AML-193 (cell line): ENCODE measurements at places on chromosomes 11 and 22.

DNA sequence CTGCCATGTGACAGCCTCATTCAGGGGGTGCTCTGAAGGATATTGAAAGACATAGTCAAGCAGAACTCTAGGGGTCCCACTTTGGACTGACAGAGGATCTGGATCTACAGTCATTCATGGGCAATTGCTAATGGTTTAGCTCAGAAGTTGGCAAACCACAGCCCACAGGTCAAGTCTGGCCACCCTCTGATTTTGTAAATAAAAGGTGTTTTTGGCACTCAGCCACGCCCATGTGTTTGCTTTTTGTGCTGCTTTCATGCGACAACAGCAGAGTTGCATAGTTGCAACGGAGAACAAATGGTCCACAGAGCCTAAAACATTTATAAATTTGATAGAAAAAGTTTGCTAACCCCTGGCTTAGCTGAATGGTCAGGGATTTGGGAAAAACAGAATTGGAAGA lies 41.7 kb downstream of the RPS6KA4 start:
- DNase-seq, result no peak

- no peak for DNase-seq
Observed at GRCh38 chr11:102986815-102987214, 31.3 kb upstream of the MMP13 start.

DNA sequence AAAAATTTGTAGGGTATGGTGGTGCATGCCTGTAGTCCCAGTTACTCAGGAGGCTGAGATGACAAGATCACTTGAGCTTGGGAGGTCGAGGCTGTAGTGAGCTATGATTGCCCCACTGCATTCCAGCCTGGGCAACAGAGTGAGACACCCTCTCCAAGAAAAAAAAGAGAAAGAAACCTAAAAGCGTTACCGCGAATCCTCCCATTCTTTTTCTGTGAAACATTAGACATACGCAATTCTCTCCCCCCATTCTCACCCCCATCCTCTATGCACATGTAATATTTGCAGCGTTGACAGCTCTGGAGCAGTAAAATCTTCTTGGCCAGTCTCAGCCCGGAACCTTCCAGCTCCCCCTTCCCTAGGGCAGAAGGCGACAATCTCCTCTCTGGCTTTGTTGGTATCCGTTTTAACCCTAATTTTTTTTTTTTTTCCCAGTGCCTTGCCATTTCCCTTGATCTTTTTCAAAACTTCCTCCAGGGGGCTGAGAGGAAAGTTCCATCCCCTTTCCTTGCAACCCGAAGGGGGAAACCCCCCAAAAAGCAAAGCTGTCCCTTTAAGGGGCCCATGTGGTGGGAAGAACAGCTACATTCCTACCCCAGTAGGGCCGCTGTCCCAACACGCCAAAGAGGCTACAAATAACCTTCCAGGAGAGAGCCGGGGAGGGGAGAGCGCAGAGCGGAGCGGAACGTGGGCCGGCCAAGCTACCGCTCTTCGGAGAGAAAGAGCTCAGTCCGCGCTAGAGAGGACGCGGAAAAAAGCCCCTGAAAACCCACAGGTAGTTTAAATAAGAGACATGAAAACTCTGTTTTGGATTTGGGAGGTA lies 1.9 kb downstream of the LRP4 start:
- DNase-seq, result no peak

DNA sequence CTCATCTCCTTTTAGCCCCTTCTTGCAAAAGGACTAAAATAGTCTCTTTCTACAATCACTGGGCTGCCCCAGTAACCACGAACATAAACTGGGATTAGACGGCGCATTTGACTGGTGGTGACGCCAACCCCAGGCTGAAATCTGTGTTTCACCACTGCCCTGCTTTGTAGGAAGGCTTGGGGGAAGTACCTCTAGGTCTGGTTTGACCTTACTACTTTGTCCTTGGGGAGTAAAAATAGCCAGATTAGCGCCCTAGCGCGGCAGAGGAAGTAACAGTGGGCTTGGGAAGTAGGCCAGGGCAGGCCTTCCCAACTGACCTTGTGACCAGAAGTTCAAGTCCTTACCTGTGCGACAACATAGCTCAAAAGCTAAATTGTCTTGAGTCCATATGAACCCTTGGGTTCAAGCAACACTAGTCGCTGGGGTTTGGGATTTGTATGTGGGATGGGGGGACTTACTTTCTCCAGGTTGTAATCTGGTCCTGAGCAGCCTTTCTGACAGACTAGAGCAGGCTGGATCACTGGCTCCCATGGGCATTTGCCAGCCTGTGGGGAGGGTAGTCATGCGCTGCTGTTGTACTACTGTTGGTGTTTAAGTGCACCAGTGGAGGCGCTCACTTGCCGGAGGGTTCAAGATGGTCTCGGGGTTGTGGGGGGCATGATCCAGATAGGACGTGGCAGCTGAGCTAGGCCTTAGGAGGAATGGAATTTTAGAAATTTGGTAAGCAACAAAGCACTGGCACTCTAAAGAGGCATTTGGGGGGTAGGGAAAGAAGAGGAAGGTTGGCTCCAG lies 953 bp upstream of the PACS1 start:
- no peak for DNase-seq

DNA sequence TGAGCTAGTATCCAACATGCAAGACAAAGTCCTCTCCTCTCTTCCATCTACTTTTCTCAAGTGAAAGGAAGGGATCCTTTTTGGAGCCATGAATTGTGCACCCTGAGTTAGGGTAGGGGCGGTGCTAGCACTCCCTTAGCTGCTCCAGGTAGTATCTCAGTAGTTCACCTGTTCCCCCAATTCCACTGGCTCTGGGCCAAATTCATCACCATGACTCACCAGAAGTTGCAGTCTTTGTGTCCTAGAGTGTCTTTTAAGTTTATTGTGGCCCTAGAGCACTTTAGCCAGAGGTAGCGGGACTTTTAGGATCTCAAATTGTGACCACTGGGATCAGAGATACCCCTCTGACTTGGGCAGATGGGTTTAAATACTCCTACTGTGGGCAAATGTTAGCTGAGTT lies 398.6 kb upstream of the ANO5 start:
- DNase-seq, result no peak

DNA sequence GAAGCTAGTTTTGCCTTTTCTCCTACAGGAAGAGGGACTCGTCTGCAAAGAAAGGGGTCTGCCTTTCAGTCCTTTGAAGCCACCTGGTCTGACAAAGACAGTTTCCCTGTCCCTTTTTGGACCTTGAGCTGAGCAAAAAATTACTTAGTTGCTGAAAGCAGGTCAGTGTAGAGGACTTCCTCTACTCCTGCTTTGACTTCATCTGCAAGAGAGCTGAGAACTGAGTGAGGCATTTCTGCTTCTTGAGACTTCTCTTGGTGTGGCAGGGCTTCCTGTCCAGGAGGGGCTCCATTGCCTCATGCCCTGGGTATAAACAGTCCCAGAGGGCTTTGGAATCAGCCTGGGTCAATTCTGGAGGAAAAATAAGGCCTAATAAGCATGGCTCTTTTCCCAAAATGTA lies 73.1 kb downstream of the ZNRF3 start:
- DNase-seq, result no peak

- no peak for DNase-seq
Observed at GRCh38 chr11:2771758-2772466, 72.1 kb upstream of the KCNQ1OT1 start.

GRCh38 chr22:32791485-32791884 lies 10.0 kb upstream of the TIMP3 start:
- DNase-seq, result no peak

DNA sequence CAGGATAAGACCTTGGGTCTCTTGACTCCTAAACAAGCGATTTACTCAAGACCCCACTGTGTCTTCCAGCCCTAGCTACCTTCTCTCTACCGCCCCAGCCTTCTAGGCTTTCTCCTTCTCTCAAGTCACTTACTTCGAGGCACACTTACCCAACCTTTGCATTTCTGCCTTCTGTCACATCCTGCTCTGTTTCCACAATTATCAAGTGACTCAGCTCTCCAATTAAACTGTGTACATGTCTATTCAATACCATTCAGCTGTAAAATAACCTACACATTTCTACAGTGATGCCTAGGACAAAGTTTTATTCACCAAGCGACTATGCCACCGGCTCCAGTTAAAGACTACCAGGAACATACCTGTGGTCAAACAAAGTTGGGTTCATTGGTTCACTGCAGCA lies 69.0 kb downstream of the LARGE1 start:
- no peak for DNase-seq
